ENCODE measurements at places on chromosomes 12 and 14.

GRCh38 chr12:121423682-121424623 is 24.0 kb downstream of the RNF34 start:
- DNase-seq, result no peak

DNA sequence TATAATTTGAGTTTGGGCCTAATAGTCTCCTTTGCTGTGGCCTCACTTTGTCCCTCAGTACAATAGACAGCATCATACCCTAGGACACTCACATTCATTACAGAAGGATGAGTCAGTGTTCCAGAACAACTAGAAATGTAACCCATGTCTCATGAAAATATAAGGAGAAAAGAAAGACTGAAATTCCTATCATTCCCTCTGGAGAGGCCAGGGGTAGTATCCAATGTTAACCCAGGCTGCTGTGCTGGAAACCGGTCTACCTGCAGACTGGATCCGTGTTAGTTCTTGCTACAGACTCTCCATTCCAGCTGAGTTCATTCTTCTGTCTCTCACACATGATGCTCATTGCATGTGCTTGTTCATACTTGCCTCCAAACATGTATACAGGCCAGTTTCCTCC is 75.8 kb upstream of the HOXC13 start:
- no peak for DNase-seq

DNA sequence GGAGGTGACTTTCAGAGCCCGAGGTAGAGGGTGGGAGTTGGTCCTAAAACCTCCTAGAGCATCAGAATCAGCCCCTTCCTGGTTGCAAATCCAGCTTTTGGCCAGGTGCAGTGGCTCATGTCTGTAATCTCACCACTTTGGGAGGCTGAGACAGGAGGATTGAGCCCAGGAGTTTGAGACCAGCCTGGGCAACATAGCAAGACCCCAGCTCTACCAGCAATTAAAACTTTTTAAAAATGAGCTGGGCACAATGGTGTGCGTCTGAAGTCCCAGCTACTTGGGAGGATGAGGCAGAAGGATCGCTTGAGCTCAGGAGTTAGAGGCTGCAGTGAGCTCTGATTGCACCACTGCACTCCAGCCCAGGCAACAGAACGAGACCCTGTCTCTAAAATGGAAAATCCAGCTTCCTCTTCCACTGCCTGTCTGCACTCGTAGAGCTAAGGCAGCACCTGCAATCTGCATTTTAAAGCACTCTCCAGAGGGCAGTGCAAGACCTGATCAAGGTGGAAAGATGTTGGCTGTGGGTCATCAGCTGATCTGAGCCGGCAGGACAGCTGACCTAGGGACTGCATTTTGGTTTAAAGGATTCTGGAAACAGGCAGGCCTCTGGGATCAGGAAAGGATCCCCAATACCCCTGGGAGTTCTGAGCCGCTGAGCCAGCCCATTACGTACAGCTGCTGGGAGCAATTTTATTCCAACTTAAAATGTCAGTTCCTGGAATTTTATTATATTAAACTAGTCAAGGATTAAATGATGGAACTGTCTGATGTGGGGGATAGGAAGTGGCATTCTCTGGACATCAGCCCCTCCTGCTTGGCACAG is 1.8 kb upstream of the TESC start:
- DNase-seq, result no peak

DNA sequence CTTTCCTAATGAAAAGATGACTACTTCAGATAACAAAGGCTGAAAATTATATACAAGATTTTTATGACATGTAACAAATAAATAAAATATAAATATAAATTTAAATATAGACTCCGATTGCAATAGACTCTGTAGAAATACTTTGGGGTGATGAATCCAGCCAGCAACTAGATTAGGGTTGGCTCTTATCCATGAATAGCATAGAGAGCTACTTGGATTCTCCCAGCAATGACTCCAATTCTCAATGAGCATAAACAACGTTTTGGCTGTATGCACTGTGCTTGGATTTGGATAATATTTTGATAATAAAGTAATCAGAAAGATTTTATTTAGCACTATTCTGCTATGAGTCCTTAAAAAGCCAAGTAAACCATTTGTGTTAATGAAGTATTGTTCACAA is 58.0 kb upstream of the LRFN5 start:
- DNase-seq, result no peak

- no peak for DNase-seq
Measured at GRCh38 chr12:15562263-15562662, 226.9 kb downstream of the EPS8 start.

GRCh38 chr12:130828895-130829294 is 10.2 kb downstream of the STX2 start:
- no peak for DNase-seq

- DNase-seq, result no peak
Measured at GRCh38 chr14:49896966-49897365, 4.1 kb downstream of the ARF6 start.

Data from activated naive CD4-positive, alpha-beta T cell (primary cell).